ENCODE measurements at places on chromosomes 5 and 9.

- no peak for DNase-seq
Observed at GRCh38 chr5:58985759-58986158, 402.9 kb downstream of the RAB3C start.

- DNase-seq = no peak
Observed at GRCh38 chr5:15645381-15646160, 145.6 kb downstream of the FBXL7 start.

- DNase-seq = no peak
Observed at GRCh38 chr9:127263237-127263636, 1.3 kb upstream of the GARNL3 start.

DNA sequence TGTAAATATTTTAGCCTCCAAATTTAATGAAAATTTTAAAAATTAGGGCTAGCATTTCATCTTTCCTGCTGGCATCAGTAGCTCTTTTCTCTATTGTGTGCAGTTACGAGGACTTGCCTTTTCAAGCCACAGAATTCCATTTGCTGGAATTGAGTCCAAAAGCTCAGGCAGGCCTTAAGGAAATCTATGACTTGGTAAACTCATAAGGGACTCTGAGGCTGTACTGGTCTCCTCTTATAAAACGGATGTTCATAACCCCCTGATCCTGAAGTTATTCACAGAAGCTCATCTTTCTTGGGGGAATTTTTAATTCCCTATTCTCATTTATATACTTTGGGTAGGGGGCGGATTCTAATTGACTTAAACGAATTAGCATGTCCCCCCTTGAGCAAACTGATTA lies 23.4 kb downstream of the ANKRA2 start:
- DNase-seq = no peak

GRCh38 chr5:180370861-180371641 lies 17.9 kb upstream of the GFPT2 start:
- peak; percentile 69 for DNase-seq

- no peak for DNase-seq
Observed at GRCh38 chr5:171226096-171226754, 82.8 kb upstream of the TLX3 start.

DNA sequence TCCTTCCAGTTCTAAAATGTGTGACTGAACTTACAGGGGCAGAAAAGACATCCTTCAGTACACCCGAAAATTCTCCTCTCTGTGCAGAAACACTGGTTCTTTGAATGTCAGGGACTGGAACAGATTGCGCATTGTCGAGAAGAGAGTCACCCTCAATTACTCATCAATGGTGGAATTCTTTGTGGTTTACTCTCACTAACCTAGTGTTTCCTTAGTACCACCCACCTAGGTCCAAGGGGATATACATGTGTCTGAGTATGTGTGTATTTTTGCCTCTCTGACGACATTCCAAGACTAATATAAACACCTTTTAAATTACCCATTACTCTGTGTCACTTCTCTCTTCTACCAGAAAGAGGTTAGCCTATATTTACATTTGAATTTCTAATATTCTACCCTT lies 660.8 kb downstream of the TLE1 start:
- no peak for DNase-seq

- DNase-seq = no peak
Observed at GRCh38 chr5:55044175-55044574, 20.1 kb downstream of the GZMK start.

DNA sequence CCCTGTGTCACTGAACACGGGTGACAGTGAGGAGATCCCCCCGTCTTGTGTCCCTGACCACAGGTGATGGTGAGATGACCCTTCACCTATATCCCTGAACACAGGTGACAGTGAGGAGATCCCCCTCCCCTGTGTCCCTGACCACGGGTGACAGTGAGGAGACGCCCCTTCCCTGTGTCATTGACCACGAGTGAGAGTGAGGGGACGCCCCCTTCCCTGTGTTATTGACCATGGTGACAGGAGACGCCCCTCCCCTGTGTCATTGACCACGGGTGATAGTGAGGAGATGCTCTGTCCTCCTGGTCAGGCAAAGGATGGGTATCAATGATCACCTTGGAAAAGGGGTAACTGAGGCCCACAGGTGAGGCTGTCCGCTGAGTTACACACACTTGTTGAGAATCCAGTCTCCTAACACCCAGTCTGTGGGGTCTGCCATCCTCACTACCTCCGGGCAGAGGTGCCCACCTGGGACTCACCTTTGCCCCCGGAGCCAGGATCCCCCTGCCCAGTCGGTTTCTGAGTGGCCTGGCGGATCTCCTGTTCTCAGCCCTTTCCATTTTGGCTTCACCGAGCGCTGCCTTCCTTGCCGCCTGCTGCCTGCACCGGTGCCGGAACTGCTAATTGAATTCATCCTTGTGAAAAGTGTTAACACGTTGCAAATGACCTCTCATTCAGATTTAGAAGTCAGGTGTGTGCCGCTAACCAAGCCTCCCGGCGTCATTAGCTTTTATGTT lies 68.2 kb upstream of the BARHL1 start:
- DNase-seq = no peak

- peak; percentile 93 for DNase-seq
Observed at GRCh38 chr5:134465816-134466240, 54.1 kb upstream of the CDKN2AIPNL start.

- DNase-seq = no peak
Observed at GRCh38 chr5:63128761-63129160, 550.1 kb downstream of the LRRC70 start.

- no peak for DNase-seq
Observed at GRCh38 chr9:81685763-81686613, 3.4 kb downstream of the TLE1 start.

GRCh38 chr5:9987101-9987500 lies 262.6 kb downstream of the ATPSCKMT start:
- no peak for DNase-seq

DNA sequence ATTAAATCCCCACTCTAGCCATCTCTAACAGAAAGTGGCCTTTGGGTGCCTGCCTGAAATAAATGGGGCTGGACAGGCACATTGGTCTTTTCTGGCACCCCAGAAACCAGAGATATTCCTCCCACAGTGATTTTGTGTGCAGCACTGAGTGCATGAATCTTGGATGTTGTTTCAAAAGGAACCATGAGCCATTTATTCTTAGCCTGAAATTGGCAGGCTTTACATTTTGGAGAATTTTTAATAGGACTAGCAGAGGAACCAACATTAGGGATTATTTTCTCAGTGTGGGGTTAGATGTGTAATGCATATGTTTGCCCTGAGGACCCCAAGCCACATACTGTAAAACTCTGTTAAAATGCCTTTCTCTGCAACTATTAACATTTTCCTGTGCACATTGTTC lies 451.3 kb downstream of the NFIB start:
- DNase-seq = no peak

GRCh38 chr5:174531782-174532191 lies 192.6 kb upstream of the MSX2 start:
- DNase-seq = no peak

- DNase-seq = peak; percentile 69
Observed at GRCh38 chr5:96384353-96384752, 48.7 kb downstream of the PCSK1 start.

- peak; percentile 80 for DNase-seq
Observed at GRCh38 chr9:112061152-112061740, 113.9 kb downstream of the SUSD1 start.

- DNase-seq = no peak
Observed at GRCh38 chr5:97480313-97480712, 297.3 kb upstream of the RIOK2 start.

DNA sequence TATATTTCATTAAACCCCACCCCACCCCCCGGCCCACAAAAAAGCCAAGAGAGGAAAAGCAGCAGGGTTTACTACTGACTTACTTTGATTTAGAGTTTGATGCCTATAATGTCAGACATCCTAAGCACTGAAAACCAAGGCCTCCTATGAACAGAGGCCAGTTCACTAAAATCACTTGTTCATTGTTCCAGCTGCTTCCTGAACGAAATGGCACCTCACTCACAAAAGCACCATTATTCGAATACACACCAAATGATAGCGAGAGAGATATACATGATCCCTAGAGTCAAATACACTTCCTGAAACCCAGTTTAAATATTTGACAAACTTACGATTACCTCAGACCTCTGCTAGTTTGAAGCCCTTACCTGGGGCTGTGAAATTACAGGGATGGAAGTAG lies 66.6 kb downstream of the LPAR1 start:
- DNase-seq = no peak

GRCh38 chr5:89471541-89471940 lies 588.6 kb upstream of the MEF2C start:
- no peak for DNase-seq

DNA sequence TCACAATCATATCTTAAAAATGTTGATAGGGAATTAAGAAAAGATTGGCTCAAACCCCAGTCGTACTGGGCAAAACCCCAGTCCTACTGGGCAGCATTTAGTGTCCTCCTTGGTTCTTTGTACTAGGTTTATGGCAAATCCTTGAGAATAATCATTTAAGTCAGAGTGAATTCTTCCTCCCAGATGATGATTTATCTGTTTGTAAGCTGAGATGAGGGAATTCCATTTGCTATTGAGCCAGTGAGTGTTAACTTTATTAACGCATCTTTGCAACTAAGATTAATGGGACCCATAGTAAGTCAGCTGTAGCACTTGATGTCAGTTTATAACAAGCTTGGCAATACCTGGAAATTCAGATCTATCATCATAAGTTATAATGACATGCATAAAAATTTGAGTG lies 821.8 kb upstream of the DMAC1 start:
- no peak for DNase-seq

GRCh38 chr9:137606005-137606621 lies 627 bp downstream of the ARRDC1 start:
- no peak for DNase-seq

- no peak for DNase-seq
Observed at GRCh38 chr9:1055166-1055565, 5.0 kb downstream of the DMRT2 start.

GRCh38 chr9:136051453-136051836 lies 43.6 kb downstream of the NACC2 start:
- DNase-seq = peak; percentile 54

DNA sequence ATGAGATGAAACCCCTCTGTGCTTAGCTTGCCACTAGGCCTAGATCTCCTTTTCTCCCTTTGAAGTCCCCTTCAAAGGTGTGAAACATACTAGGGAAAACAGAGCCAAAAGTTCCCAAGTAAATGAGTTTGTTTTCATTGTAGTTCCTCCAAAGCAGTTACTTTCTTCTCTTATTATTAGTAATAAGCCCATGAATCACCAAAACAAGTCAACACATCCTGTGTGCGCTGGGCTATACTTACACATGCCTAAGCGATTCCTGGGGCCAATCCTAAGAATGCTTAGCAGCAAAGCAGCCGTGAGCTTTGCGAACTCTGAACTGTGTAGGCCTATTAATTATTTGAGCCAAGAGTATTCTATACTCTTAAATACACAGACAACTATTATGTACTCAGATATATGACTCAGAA lies 7.6 kb downstream of the ENC1 start:
- no peak for DNase-seq

DNA sequence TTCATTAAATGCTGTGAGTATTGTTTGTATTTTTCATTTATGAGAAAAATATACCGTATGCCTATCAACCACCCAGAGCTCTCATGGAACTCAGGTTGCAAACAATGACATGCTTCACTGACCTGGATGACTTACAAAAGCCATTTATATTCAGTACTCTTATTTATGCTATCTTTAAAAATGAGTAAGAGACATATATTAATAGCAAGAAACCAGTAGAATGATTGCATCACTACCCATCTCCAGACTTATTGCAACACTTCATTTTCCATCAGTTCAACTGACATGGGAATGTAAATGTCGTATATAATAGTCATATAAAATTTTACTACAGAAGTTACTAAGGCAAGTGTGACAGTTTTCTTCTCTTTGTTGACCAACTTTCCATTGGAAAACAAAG lies 69.1 kb downstream of the OTP start:
- DNase-seq = no peak

DNA sequence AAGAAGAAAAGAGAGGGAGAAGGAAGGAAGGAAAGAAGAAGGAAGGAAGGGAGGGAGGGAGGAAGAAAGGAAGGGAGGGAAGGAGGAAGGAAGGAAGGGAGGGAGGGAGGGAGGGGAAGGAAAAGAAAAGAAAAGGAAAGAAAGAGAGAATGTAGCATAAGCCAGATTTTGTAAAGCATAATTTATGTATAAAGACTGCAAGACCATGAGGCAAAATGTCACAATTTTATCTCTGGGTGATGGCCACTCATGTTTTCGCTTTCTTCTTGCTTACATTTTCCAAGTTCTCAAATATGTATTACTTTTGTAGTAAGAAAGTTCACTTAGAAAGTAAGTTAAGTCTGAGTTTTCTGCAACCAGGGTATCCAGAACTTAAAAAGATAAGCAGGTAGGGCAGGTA lies 3.4 kb upstream of the RNF183 start:
- DNase-seq = no peak

DNA sequence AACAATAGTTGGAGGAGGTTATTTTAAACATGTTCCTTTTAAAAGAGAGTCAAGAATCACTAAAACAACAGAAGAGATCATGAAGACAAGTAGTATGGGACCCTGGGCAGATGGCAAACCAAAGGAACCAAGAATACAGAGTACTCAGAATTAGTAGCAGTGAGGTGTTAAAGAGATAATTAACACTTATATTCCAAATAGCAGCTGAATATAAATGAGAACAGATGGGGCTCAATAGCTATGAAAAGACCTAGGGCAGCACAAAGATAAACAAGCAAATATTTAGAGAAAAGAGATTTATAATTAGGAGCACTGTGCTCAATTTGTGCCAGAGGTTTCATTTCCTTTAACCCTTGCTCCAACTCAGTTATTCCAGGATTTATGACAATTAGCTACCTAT lies 159.1 kb downstream of the FAM114A2 start:
- no peak for DNase-seq

GRCh38 chr5:171721464-171721863 lies 64.2 kb upstream of the SMIM23 start:
- peak; percentile 28 for DNase-seq

DNA sequence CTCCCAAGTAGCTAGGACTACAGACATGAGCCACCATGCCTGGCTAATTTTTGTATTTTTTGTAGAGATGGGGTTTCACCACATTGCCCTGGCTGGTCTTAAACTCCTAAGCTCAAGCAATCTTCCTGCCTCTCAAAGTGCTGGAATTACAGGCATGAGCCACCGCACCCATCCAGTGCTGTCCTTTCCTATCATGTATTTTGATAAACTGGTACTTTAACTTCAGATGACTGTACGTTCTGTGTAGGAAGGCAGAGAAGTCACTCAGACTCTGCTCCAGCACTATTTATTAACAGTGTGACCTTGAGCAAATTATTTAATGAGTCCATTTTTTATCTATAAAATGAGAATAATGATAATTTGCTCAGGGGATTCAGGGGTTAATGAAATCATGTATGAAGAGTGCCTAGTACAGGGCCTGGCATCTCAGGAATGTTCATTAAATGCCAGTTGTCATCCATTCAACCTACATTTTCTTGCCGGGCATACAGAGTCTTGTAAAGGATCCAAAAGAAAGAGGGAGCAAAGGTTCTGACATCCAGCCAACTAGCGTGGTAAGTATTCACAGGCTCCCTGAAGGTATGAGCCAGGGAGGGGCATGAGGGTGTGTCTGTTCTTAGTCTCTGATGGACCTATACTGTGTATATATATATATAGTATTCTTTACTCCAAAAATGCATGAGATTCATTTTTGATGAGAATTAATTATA lies 201.9 kb downstream of the PBX3 start:
- DNase-seq = no peak
